ENCODE measurements at places on chromosomes 16 and 17.

- no peak for DNase-seq
Observed at GRCh38 chr17:31647661-31648060, 211.4 kb downstream of the COPRS start.

DNA sequence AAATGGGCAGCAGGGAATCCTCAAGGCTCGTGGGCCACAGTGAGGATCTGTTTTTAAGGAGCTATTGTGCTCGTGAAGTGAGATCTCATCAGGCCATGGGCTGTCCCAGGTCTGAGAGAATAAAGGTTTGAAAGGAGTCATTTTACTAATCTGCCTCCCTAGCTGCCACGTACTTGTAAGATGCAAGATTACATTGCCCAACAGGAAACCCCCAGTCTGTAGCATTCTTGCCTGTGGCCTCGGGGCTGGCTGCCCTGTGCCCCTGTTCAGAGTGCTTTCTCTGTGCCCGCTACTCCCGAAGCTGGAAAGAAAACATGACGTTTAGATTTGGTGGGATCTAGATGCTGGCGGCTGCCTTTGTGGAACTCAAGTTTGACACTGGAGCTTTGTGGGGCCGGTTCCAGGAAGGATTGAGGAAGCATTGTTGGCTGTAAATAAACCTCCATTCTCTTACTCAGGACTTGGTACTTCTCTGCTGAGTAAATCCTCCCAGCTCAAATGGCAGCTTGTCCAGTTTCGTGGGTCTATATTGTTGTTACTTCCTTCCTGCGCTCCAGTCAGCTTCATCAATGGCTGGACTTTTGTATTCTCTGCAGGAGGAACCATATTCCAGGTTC, 21.2 kb downstream of the SAP30BP start:
- DNase-seq = no peak

- no peak for DNase-seq
Observed at GRCh38 chr16:66516808-66517585, 32.9 kb downstream of the TK2 start.

- DNase-seq = no peak
Observed at GRCh38 chr17:45305530-45306087, 11.2 kb downstream of the MAP3K14 start.

- DNase-seq = no peak
Observed at GRCh38 chr17:79836510-79836971, 2.7 kb downstream of the CBX4 start.

DNA sequence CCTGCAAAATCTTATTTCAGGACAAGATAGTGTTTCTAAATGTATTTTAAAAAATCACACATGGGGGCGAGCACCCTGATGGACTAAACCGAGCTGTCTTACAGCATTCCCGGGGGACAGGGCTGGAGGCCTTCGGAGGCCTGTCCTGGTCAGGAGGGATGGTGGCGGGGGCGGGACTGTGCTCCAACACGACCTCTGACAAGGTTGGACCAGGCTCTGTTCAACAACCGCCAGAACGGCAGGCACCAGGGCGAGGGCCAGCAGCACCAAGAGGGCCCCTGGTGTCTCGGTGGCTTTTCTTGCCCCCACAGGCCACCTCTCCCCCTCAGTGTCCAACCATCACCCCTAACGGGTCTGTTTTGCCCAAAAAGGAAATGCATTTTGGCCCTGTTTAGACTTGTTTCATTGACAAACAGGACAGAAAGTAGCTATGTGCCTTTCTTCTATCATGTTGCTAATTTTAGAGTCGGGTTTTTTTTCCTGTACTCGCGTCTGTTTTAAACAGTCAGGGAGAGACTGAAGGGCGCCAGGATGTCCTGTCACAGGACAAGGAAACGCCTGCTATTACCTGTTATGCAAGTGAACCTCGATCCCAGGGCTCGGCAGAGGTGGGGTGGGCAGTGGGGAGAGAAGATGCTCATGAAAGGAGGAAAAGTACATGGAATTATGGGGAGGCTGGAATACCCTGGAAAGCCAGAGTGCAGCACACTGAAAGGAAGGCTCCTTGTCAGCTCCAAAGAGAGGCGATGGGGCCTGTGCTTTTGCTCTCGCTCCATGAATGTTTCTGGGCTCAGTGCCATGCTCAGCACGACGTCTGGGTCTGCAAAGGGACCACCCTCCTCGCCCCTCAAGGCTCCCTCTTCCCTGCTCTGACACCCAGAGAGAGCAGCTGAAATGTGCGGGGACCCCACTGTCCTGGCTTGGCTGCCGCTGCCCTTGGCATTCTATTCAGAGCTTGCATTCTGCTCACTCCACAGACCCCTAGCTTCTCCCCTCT, 11.9 kb downstream of the TMEM204 start:
- no peak for DNase-seq

DNA sequence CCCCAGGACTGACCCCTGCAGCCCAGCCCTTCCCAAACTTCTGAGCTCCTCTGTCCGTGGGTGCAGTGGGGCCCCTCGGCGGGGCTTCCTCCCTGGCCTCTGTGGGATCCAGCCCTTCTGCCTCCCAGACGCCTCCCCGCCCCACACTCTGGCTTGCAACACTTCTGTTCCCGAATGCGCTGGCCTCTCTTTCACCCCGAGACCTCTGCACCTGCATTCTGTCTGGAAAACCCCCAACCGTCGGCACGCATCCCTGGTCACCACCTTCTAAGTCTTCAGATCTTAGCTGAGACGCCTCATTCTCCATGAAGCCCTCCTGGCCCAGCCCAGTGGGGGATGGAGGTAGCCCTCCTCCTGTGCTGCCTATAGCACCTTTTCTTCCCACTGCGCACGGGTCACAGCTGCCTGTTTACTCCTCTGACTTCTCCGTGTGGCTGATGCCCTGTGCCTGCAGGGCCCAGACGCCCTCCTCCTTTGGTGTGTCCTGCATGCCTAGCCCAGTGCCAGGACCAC, 26.4 kb downstream of the TMEM235 start:
- no peak for DNase-seq

- no peak for DNase-seq
Observed at GRCh38 chr17:60916043-60916442, 238.4 kb downstream of the BCAS3 start.

DNA sequence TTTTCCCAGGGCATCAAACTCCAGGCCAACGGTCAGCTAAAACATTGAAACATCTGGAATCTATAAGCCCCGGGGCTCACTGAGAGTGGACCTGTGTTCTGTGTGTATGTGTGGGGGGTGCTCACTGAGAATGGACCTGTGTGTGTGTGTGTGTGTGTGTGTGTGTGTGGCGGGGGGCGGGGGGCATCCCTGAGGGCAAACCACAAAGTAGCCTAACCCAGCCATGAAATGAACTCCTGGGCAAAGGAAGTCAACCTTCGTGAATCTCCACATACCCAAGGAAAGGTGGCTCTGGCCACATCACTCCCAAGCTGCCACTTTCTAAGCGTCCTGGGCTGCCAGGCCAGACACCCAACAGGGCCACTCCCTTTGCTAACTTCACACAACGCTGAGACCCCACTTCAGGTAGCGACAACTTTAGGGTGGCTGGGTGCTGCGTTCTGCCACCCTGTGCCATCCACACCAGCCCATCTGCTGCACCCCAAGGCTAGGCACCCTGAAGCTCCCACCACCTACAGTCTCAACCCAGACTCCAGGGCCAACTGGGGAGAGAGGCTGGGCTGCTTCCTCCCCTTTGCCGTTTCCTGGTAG, 1.6 kb downstream of the MAFG start:
- DNase-seq = no peak

GRCh38 chr17:62780951-62781350, 27.2 kb downstream of the MARCHF10 start:
- no peak for DNase-seq

GRCh38 chr16:70657956-70658355, 11.6 kb downstream of the IL34 start:
- no peak for DNase-seq

DNA sequence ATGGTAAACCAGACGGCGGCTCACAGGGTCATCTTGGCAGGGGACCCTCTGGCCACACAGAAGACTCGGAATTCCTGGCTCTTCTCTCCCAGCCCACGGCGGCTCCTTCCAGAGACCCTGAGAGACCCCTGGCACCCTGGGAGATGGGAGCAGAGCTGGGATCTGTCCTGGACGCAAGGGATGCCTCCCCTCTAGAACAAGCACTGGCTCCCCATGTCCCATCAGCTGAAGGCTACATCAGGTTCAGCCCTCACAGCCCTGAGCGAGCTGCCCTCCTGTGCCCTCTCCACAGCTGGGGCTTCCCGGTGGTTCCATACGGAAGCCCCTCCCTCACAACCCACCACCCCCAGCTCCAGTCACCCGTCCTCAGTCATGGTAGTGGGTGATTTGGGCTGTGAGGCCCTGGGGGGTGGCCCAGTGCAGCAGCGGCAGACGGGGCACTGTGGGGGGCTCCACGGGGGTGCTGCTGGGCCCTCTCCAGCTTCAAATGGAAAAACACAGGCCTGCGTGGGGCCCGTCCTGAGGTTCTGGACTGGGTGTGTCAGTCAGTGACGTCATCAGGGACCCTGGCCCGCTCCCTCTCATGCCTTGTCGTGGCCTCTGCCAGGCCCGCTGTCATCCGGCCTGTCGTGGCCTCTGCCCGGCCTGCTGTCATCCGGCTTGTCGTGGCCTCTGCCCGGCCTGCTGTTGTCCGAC, 13.0 kb upstream of the CBFA2T3 start:
- no peak for DNase-seq

DNA sequence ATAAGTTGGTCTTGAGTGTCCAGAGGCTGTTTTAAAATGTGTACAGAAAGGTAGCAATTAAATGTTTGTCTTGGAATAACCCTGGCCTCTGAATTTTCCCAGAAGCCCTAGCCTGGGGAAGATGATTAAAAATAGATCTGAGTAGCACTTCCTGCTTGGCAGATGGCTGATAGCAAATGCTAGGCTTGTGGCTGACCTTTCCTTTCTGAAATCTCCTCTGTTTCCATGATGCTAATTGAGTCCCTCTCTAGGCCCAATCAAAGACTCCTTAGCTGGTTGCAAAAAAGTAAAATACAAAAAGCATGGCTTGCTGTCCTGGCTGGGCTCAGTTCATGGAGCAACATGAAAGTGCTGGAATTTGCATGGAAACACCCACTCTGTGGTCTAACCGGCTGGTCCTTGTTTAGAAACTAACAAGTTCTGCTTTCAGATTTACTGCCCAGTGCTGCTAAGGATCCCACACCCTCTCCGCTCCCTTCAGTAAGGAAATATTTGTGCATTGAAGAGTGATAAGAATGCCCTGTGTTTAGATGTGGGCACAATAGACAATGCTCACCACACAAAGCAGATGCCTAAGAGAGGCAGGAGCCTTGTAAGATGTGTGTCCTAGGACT, 40.8 kb downstream of the YPEL2 start:
- no peak for DNase-seq

GRCh38 chr17:3919123-3919624, 2.9 kb upstream of the P2RX1 start:
- DNase-seq = no peak

- DNase-seq = no peak
Observed at GRCh38 chr17:40625311-40625710, 22.3 kb downstream of the SMARCE1 start.

DNA sequence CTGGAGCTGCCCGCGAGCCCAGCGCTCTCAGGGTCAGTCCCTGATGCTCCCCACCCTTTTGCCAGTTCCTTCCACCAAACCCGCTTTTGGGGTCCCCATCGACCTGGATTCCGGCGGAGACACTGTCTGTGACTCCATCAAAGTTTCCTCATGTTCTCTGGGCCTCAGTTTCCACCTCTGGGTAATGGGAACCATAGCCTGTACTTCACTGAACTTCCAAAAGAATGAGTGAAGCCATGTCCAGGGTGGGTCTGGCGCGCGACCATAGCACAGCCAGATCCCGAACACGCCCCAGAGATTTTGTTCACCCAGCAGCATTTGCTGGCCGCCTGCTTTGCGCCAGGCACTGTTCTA, 327 bp downstream of the SDR42E2 start:
- no peak for DNase-seq

DNA sequence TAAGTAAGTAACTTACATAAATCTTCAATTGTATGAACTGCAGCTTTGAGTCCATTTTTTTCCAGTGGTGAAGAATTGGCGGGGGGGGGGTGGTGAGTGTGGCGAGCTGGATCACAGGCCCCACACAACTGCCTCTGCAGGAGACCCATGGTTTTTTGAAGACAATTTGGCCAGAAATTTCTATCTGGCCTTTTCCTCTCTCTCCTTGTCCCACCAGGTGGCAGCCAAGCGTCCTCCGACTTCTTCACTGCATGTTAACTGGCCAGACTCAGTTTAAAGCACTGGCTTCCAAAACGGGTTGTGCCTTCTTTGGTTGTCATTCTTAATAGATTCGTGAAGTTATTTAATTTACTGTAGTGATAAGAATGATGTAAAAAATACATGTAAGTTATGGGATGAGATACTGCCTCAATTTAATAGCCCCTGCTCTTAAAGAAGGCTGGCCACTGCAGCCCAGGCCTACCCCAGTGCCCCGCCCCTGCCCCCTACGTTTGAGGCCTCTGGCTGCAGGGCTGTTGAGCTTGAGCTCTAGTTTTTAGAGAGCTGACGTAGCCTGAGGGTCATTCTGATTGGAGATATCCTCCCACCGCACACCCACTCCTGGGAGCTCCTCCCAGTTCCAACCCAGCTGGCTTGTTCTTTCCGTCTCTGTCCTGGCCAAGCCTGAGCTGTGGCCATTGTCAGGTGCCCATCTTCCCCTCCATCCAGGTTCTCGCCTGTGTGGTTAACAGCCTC, 36.4 kb downstream of the AKAP1 start:
- no peak for DNase-seq

- no peak for DNase-seq
Observed at GRCh38 chr16:4850211-4850610, 2.9 kb downstream of the UBN1 start.

GRCh38 chr17:8243827-8244226, 4.0 kb downstream of the CTC1 start:
- no peak for DNase-seq

GRCh38 chr16:85901773-85902365, 2.9 kb downstream of the IRF8 start:
- DNase-seq = no peak

DNA sequence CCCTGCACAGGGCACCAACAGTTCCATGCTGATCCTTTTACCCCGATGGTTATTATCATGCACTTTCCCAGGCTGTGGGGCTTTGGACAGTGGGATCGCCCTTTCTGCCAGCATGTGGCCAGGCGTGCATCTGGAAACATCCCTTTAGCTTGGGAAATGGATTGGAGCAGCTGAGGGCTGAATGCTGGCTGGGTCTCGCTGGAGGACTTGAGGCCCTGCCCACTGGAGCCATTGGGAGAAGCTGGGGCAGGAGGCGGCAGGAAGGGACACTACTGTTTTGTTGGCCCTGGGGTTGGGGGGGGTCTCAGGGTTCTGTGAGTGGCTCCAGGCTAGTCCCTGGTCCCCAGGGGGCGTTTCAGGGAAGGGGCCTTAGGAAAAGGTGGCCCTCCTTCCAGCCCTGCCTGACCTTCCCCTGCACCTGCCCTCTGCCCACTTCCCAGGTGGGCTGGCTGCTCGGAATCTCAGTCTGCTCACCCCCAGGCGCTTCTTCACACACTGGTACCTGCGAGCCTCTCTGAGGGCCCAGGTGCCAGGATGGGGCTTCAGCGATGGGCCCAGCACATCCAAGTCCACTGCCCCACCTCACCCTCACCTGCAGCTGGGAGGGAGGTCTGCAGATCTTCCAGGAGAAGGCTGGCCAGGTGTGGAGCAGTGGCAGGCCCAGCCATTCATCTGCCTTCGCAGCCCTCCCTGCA, 1.6 kb upstream of the ADGRG3 start:
- no peak for DNase-seq

GRCh38 chr16:88526008-88526905, 43.9 kb upstream of the ZC3H18 start:
- DNase-seq = no peak
